ENCODE measurements at places on chromosomes 3 and 15.

DNA sequence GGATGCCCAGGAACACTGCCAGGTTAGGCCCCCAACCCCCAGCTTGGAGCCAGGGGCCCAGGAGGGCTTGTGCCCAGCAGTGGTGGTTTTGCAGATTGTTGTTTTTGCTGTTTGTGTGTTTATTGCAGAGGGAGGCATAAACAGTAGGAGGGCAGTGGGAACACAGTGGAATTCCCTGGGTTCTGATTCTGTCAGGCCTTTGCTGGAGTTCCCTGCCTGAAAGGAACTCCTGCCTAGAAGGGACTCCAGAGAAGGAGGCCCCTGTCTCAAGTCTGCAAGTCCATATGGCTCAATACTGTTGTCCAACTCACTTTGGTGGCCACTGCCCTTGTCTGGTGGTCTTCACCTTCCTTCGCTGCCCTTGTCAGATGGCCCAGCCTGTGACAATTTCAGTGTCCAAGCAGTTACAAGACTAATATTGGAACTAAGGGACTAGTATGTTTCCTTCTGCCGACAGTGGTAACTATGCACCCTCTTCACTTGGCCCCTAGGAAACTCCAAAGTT lies 47.4 kb upstream of the RAB6B start:
- DNase-seq = no peak

GRCh38 chr15:48644827-48645557 lies 517 bp downstream of the FBN1 start:
- DNase-seq = no peak

DNA sequence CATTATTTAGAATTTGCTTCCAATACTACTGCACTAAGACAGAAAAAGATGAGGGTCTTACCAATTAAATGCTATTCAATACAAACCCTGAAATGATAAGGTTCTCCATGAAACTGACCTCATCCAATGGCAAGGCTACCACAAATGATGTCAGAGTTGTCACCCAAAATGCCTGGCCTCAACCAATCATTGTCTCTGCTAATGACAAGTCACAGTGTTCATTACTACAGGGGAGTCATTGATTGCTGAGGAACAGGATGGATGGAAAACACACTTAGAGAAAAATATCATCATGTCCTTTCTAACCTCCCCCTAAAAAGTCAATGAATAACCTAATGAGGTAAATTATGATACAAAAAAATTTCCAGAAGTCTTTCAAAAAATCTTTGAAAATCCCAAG lies 91.0 kb downstream of the FOXP1 start:
- no peak for DNase-seq

DNA sequence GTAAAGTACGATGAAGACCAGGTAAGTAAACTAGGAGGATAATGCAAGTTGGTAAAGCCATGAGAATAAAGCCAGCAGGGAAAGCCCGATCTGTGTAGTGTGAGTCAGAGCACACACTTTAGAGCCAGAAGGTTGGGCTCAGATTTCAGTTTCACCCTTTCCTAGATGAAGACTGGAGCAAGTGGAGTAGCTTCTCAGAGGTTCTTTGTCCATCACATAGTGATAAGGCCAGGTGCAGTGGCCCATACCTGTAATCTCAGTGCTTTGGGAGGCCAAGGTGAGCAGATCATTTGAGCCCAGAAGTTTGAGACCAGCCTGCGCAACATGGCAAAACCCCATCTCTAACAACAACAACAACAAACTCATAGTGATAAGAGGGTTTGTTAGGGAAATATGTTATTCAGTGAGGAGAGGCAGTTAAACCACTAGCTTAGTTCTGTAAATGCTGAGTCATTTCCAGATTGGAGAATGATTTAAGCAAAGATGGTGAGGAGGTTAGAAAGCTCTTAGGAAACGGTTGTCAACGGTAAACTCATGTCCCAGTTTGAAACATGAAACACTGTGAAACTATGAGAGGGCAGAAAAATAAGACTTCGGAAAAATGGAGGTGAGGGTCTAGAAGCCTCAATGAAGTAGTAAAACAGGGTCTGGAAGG lies 39.0 kb downstream of the IL12A start:
- no peak for DNase-seq

- no peak for DNase-seq
Measured at GRCh38 chr15:52378746-52379394, 83.3 kb upstream of the MYO5C start.

GRCh38 chr15:30059771-30060170 lies 23.0 kb upstream of the GOLGA8J start:
- no peak for DNase-seq

DNA sequence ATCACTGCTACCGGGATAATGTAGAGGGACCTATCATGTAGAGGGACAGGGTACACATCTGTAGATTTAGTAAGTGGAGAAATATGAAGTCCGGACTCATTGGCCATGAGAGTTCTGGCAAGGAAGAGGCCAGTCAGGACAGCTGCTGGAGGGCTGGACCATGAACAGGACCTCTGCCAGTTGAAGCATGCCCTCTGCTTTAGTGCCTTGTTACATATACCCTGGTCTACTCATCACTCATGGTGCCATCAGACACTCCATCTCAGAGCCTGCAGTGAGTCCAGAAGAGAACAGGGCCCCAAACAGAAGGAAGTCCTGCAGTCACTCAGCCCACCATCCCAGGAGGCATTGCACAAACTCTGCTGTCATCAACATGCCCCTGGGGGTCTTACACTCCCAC lies 54.7 kb upstream of the CA12 start:
- DNase-seq = no peak

DNA sequence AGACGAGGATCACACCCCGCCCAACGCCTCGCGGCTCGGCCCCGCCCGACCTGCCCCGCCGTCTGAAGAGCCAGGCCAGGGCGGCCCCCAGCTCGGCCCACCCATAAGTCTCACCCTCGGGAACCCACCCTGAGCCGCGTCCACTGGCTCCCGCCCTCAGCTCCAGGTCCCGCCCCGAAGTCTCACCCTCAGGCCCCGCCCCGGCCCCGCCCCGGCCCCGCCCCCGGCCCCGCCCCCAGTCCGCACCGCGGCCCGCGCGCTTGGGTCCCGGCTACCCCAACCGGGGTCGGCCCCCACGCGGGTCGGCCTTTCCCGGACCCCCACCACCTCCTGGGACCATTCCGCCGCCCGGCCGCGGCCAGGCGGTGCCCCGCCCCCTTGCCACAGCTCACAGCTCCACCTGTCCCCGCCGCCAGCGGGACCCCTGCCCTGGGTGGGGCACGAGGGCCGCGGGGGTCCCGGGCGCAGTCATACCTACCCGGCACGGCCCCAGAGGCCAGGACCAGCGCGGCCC lies 489 bp downstream of the CSPG5 start:
- peak; percentile 20 for DNase-seq

GRCh38 chr3:19456738-19457137 lies 308.4 kb downstream of the KCNH8 start:
- DNase-seq = no peak

All from stimulated activated CD8-positive, alpha-beta memory T cell treated with anti-CD3 and anti-CD28 coated beads, Interleukin-12 subunit alpha, Interleukin-12 subunit beta, amount 100 ng/mL, for 1 hour (primary cell).